Right lung (tissue), 10 donors: ENCODE measurements at places on chromosomes 6 and 20. TPM values are rescaled to one million over a fixed set of nuclear protein-coding genes. Genes with fewer than 3 reads are reported as not detected.

- DNase-seq = no peak
Measured at GRCh38 chr6:133546098-133546497, 304.9 kb downstream of the EYA4 start.

DNA sequence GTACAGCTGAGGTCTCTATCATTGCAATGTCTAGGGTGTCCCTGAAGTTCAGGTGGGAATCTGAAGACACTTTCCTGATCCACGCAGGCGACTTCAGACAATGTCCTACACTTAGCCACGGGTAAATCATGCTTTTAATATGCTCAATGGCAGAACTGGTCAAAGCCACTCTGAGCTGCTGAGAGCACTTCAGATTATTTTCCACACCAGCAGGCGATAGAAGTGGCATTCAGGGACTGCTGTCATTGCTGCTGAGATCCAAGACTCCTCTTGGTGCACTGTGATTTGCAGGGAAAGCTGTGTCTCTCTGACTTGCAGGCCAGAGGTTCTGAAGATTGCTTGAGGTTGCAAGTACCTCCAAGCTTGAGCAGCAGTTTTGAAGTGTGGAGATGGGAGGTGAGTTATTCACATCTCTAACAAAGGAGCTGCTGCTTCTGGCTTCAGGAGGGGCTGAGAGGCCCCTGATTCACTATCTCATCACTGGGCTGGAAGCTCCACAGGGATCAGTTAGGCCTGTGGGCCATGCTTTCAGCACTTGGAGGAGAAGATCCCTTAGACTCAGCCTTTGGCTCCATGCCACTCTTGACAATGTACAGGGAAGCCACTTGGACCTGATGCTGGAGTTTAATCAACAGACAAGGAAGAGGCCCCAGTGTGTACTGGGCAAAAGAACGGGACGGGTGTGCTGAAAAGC is 2.9 kb upstream of the SSTR4 start:
- no peak for DNase-seq

GRCh38 chr6:155317186-155317585 is 2.9 kb upstream of the TFB1M start:
- no peak for DNase-seq

DNA sequence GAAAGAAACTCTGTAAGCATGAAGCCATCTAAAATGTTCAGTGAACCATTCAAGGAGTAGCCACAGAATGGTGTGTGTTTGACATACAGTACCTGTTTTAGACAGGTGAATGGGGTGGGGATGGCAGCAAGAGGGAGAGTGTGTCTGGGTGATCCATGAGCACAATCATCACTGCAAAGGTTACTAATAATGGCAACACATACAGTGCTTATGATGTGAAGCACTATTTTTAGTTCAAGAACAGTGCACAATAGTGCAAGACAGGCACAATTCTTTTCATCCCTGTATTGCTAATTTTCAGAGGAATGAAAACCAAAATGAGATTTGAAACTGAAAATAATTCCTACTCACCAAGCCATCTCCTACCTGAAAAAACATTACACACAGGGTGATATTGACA is 14.1 kb downstream of the BEND3 start:
- DNase-seq = no peak

DNA sequence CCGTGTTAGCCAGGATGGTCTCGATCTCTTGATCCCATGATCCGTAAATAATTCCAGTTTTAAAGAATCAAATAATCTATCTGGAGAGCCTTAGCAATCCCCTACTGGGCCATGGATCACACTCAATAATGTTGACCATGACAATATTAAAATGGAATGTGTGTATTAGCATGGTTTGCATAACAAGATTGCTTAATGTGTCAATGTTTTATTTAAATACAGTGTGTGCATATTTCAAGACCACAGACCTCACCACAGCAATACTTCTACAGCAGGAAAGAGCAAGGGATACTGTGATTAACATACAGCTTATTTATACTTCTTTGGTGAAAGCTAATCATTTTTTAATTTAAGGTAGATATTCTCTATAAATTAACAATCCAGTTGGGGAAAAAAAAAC is 470.4 kb downstream of the TFAP2B start:
- no peak for DNase-seq

- DNase-seq = peak; percentile 85
Measured at GRCh38 chr6:113433335-113433991, 423.7 kb upstream of the MARCKS start.

GRCh38 chr6:108568101-108568500 is 7.4 kb downstream of the FOXO3 start:
- no peak for DNase-seq

GRCh38 chr6:24356310-24356973 is 1.4 kb downstream of the DCDC2 start:
- DNase-seq = no peak

Gene SLC17A9
- polyA plus RNA-seq = 1.6 TPM

DNA sequence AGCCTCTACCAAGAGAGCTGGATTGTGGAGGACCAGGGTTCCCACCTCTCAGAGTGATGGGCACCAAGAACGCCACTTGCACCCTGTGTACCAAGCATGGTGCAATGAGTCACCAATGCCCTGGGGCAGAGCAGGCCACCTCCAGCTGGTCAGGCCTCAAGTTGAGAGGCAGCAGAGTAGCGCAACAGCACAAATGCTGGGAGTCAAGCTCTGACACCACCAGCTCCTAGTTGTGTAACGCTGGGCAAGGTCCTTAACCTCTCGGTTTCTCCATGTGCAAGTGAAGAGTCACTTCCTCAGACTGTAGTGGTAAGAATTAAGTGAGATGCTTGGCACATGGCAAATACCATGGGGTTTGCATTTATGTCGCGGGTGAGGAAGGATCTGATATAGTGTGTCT is 25.6 kb downstream of the GFOD1 start:
- no peak for DNase-seq

DNA sequence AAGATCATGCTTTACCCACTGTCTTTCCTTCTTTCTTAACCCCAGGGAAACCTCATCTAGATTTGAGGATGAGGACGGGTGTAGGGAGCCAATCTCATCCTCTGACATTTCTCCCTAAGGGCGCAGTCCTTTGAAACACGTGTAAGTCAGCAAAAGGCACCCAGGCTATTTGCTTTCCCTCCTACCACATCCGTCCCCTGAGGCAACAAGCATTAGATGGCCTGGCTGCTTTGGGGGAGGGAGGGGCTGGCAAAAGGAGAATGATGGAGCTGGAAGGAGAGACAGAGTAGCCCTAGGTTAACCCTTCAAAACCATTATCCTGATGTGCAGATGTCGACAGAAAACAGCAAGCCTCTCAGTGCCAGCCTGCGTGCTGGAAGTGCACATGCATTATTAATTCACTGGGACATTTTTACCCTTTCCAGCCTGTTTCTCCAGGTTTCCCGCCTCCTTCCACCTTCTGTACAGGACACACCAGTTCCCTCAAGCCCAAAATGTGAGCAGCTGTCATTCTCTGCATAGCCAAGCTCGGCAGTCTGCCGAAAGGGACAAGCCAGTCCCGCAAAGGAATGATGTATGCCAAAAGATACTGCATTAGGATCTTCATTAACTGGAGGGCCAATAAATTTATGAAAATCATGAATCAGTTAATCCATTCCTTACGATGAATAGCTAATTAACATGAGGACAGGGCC is 547.2 kb downstream of the CD83 start:
- DNase-seq = no peak

Gene GABRR2
- polyA plus RNA-seq = 0.91 TPM

- no peak for DNase-seq
Measured at GRCh38 chr6:49582529-49582928, 32.1 kb downstream of the C6orf141 start.

Gene BMP6
- 3.8 TPM for polyA plus RNA-seq

DNA sequence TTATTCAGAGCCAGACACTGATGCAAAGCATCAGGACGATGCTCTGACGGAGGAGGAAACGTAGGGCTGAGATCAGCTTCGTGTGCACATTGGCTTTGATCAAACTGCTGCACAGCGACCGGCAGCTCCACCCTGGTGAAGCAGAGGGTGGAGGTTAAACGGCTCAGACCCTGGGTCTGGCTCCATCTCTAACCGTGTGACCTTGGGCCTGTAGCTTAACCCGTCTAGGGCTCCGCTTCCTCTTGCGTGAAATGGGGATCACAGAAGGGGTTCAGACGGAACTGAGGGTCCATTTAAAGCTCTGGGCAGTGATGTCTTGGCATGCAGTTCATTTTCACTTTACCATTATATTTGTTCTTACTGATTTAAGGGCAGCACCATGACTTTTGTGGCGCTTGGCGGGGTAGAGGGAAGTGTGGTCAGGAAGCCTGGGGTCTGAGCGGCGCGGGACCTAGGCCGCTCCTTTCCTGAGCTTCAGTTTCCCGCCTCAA is 644 bp downstream of the RBL1 start:
- no peak for DNase-seq

GRCh38 chr6:75317503-75318206 is 33.1 kb upstream of the TMEM30A start:
- no peak for DNase-seq
